Iris pigment epithelial cell (primary cell): ENCODE measurements at places on chromosomes 4 and X.

GRCh38 chr4:111788099-111788498 is 357.2 kb upstream of the FAM241A start:
- peak; percentile 3 for DNase-seq

- DNase-seq = no peak
Observed at GRCh38 chrX:46645614-46646013, 72.0 kb downstream of the CHST7 start.

- DNase-seq = no peak
Observed at GRCh38 chr4:74840936-74841509, 46.7 kb upstream of the BTC start.

- DNase-seq = no peak
Observed at GRCh38 chrX:27466051-27466450, 2.9 kb upstream of the PPP4R3C start.

DNA sequence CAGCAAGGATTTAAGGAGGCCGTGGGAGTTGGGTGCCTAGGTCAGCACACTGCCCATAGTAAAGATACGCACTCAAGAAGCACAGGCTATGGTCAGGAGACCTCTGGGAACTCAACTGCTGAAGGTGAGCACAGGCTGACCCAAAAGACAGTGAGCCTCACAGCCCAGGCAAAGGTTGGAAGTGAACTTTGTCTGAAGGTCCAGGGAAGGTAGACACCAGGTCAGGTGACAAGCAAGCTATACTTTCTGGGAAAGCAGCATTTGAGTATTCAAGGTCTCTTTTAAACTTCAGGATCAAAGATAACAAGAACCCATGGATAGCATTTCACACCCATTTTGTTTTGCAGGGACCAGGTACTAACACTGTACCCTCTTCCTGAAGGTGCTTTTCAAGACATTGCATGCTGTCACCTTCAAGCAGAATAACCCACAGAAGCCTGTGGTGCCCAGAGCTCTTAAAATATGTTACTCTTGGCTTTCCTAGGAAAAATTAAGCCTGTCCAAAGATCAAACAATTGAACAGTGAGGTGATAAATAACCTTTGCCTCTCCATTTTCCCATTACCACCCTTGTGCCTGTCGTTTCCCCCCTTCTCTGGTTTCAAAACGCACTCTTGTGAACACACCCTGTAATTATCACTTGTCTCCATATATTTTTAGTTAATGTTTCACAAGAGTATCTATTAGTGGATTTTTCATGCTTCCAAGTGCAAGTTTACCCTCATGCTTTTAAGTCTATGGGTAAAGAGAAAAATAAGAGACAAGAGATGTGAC is 3.4 kb upstream of the S100G start:
- no peak for DNase-seq

DNA sequence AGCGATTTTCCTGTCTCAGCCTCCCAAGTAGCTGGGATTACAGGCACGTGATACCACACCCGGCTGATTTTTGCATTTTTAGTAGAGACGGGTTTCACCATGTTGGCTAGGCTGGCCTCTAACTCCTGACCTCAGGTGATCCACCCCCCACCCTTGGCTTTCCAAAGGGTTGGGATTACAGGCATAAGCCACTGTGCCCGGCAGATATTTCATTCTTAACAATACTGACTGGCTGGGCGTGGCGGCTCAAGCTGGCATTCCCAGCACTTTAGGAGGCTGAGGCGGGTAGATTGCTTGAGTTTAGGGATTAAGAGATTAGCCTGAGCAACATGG is 1.3 kb downstream of the PQBP1 start:
- DNase-seq = no peak

- DNase-seq = peak; percentile 27
Observed at GRCh38 chr4:54930226-54930625, 195.2 kb downstream of the KDR start.

GRCh38 chr4:5618051-5618960 is 90.1 kb downstream of the EVC2 start:
- no peak for DNase-seq

- no peak for DNase-seq
Observed at GRCh38 chrX:77389891-77390290, 57.3 kb upstream of the FGF16 start.

- peak; percentile 49 for DNase-seq
Observed at GRCh38 chr4:85478576-85478975, 3.6 kb downstream of the ARHGAP24 start.

GRCh38 chrX:15870310-15870709 is 15.7 kb upstream of the AP1S2 start:
- DNase-seq = no peak

GRCh38 chr4:167031534-167032156 is 202.6 kb downstream of the SPOCK3 start:
- peak; percentile 80 for DNase-seq

GRCh38 chrX:16772460-16772859 is 13.8 kb upstream of the TXLNG start:
- DNase-seq = no peak

DNA sequence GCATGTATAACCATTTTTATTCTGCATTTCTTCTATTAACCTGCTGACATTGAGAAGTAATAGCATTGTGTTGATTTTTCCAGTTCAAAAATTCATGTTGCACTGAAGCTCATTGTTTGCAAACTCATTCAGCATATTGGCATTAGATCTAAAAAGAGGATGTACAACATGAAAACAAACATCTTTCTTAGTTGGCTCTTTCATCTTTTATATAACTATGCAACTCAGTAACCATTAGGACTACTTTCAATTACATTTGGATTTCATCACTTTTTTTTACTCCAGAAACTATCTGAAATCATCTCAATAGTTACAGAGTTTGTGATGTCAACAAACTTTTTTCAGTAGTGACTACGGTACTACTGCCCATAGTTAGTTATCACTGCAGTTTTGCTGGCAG is 346.0 kb upstream of the EPHA5 start:
- DNase-seq = no peak

GRCh38 chr4:2320152-2320551 is 58.2 kb upstream of the MXD4 start:
- DNase-seq = no peak

GRCh38 chrX:68872171-68872570 is 43.4 kb downstream of the EFNB1 start:
- DNase-seq = no peak

DNA sequence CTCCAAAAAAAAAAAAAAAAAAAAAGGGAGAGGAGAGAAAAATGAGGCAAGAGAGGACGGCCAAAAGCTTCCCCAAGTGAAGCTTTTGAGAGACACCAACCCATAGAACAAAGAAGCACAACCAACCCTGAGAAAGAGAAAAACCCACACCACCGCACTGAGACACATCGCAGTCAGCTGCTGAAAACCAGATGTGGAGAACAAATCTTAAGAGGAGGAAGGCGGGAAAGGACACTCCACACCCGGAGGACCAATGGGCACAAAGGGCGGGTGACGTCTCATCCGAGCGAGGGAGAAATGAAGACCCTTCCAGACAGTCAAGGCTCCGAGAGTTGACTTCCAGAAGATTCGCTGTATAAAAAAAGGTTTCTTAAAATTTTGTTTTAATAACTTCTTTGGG is 112.1 kb downstream of the AFAP1 start:
- no peak for DNase-seq

GRCh38 chr4:857461-857860 is 31.5 kb upstream of the CPLX1 start:
- DNase-seq = no peak

DNA sequence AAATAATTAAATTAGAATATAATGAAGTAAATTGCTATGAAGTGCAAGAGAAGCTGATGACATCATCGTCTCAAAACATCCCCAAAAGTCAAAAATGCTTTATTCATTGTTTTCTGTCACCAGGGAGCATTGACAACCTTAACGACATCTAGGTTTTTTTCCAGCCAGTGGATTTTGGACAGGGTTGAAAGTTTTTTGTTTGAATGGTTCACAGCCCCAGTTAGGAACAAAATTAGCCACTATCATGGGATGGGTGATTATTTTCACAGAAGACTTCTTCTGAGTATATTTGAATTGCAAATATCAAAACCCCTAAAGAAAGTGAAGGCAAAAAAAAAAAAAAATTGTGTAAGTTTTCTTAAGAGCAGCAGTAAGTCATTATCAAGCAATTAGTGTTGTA is 826.1 kb downstream of the STPG2 start:
- no peak for DNase-seq

DNA sequence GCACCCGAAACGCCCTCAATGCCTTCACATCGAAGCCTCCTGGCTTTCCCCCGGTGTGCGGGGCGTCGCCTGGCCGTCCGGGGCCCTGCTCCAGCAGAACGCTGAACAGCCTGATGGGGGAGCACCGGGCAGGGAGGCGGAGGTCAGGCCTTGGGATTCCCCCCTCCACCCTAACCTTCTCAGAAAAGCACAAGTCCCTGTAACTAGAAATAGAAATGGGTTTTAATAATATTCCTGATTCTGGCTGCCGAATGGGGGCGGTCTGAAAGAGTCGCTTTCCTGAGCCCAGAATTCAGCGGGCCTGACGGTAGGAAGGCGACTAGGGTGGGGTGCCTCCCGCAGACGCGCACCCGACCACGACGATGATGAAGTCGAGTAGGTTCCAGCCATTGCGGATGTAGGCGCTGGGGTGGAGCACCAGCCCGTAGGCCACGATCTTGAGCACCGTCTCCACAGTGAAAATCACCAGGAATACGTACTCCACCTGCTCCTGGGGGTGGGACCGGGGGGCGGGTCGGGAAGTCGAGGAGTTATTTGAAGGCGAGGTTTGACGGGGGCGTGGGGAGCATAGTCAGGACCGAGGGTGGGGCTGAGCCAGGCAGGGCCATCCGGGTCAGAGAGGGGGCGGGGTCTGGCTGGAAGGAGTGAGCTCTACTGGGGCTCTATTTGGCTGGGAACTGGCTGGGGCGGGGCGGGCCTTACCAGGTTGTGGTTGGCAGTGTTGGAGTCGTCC is 2.5 kb downstream of the CACNA1F start:
- DNase-seq = peak; percentile 14
